ENCODE measurements at places on chromosomes 5 and 9.

- no peak for DNase-seq
Observed at GRCh38 chr5:121264605-121265004, 587.1 kb upstream of the FTMT start.

DNA sequence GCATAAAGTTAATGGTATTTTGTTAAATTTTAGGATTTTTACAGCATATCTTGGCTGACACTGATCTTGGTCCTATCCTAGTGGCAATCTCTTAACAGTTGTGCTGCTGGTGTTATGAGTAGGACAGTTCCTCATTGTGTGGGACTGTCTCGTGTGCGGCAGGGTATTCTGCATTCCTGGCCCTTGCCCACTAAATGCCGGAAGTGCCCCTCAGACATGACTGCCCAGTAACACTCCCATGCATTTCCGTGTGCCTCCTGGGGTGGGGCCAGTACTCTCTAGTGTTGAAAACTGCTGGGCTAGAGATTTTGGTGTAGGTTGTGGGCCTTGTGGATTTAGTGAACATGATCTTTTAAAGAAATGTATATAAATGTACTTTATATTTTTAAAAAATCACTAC is 227.1 kb upstream of the DMRT1 start:
- no peak for DNase-seq

GRCh38 chr5:121752149-121752548 is 99.5 kb upstream of the FTMT start:
- no peak for DNase-seq

- no peak for DNase-seq
Observed at GRCh38 chr9:84744195-84744594, 74.7 kb downstream of the NTRK2 start.

DNA sequence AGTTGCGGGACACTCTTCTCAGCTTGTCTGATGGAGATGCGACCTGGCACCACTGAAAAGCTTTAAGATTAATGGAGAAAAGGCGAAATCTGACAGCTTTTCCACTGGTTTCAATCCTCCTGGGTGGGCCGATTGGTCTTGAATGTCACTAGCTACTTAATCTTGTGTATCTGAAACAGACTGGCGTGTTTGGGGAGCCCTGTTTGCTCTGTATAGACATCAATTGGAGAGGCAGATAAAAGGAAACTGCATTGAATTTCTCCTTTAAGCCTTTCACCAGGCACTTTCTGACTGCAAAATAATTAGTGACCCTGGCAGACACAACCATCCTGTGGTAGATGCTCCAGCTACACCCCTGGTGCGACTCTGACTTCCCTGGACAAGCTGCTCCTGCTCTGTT is 224.2 kb downstream of the NDUFS4 start:
- DNase-seq = no peak

DNA sequence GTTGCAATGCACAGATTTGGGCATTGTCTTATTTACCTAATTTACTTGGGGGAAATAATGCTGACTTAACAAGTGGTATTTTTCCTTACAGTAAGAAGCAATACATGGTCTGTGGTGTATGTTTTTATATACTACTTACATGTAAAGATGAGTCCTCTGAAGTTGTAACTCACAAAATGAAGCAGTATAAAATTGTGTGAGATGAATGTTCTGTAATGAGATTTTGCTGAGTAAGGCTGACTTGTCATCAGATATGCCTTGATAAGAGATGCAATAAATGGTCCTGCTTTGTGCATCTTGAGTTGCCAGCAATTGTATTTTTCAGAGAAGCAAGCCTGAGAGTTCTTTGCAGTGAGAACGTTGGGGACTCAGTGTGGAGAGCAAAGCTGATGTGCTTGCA is 92.2 kb upstream of the GNAQ start:
- DNase-seq = no peak

DNA sequence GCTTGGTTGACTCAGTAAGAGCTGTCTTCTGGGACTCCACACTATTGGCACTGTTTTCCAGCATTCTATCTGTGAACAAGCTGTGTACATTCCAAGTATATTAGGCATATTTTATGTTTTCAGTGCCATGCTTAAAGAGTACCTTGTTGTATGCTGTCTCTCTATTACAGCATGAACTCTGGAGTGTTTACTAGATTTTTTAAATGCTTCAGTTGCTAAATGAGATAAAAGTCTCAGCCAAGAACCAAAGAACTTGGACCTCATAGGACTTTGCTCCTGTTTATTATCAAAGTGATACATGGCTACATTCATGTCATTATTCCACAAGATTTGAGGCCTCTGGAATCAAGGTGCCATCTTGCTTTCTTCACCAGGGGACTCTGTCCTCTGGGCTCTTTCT is 167.2 kb downstream of the C9orf152 start:
- no peak for DNase-seq

- DNase-seq = no peak
Observed at GRCh38 chr9:92266486-92266885, 27.0 kb downstream of the IARS1 start.
